ENCODE measurements at places on chromosomes 5 and 9. TPM values are rescaled to one million over a fixed set of nuclear protein-coding genes. Genes with fewer than 3 reads are reported as not detected.

Gene HAND1
- total RNA-seq, result 0.10 TPM

Gene MCTP1
- total RNA-seq, result 39.8 TPM

Gene RNF180
- total RNA-seq, result 7.8 TPM

Gene PCDHB13
- 1.0 TPM for total RNA-seq

Gene NR5A1
- 2.5 TPM for total RNA-seq

Gene KIF20A
- 55.4 TPM for total RNA-seq

Gene ALDH1A1
- total RNA-seq, result 0.54 TPM

Gene RNF183
- not detected for total RNA-seq

Gene PCDHGC5
- 0.36 TPM for total RNA-seq

Gene PCDHA2
- not detected for total RNA-seq

Gene MEF2C
- 9.9 TPM for total RNA-seq

Gene TMEM174
- not detected for total RNA-seq

Gene BASP1
- total RNA-seq, result 217 TPM

Gene ECM2
- not detected for total RNA-seq

Gene FAM221B
- total RNA-seq, result not detected

Gene GDA
- total RNA-seq, result 5.0 TPM

Gene NUDT12
- total RNA-seq, result 9.2 TPM

Gene TAS2R1
- not detected for total RNA-seq

Gene IL3
- not detected for total RNA-seq

Gene SLC22A4
- 1.5 TPM for total RNA-seq

Gene ANKRD18B
- 7.3 TPM for total RNA-seq

Gene KCNV2
- total RNA-seq, result not detected

Gene SLCO4C1
- total RNA-seq, result 0.90 TPM

Gene BRD8
- 92.1 TPM for total RNA-seq

Gene RLN2
- not detected for total RNA-seq

Gene NUTM2G
- total RNA-seq, result not detected

Gene UNC13B
- 35.2 TPM for total RNA-seq

Gene STRBP
- 40.3 TPM for total RNA-seq

Gene OR1Q1
- total RNA-seq, result not detected

Gene MXD3
- total RNA-seq, result 12.0 TPM

Gene SHC3
- 1.7 TPM for total RNA-seq

Gene PPP2R2B
- total RNA-seq, result 8.8 TPM

Gene SIT1
- not detected for total RNA-seq

Gene SLC1A1
- total RNA-seq, result 0.05 TPM

Gene HTR4
- not detected for total RNA-seq

Gene MEGF10
- not detected for total RNA-seq

Gene COL5A1
- total RNA-seq, result 5.7 TPM

Gene KCNN2
- not detected for total RNA-seq

Gene COL15A1
- total RNA-seq, result 0.10 TPM

Gene GPR151
- not detected for total RNA-seq

Gene NME5
- 1.7 TPM for total RNA-seq

Gene CEMIP2
- total RNA-seq, result 14.8 TPM

Gene ACOT12
- total RNA-seq, result 0.74 TPM

Gene HRCT1
- total RNA-seq, result not detected

Gene GAS1
- total RNA-seq, result 0.13 TPM

Gene CCNO
- 12.3 TPM for total RNA-seq

Gene SEMA4D
- 6.5 TPM for total RNA-seq

Gene EGR1
- total RNA-seq, result 12.0 TPM

Gene CEL
- 4.3 TPM for total RNA-seq

Gene CNTNAP3B
- total RNA-seq, result 8.1 TPM

Gene SHOC1
- 0.10 TPM for total RNA-seq

Gene PLK2
- total RNA-seq, result 258 TPM

Gene N4BP3
- 2.3 TPM for total RNA-seq

Gene CCDC192
- total RNA-seq, result not detected

Gene DBH
- total RNA-seq, result not detected

Gene MAPK9
- total RNA-seq, result 44.1 TPM

Gene MELK
- 112 TPM for total RNA-seq

Measured in Panc1 (cell line).